ENCODE measurements at places on chromosomes 4 and X.
A peak's percentile ranks its signal among the peaks of the same experiment; 100 is the strongest.

- no peak for DNase-seq
Observed at GRCh38 chr4:177968817-177969442, 526.7 kb upstream of the AGA start.

GRCh38 chr4:145177511-145177905 lies 2.9 kb downstream of the OTUD4 start:
- DNase-seq, result no peak

GRCh38 chr4:2103843-2104547 lies 44.9 kb downstream of the NAT8L start:
- no peak for DNase-seq

GRCh38 chrX:48492293-48492910 lies 16.4 kb upstream of the PORCN start:
- no peak for DNase-seq

GRCh38 chrX:48894891-48895290 lies 2.7 kb downstream of the TIMM17B start:
- no peak for DNase-seq

DNA sequence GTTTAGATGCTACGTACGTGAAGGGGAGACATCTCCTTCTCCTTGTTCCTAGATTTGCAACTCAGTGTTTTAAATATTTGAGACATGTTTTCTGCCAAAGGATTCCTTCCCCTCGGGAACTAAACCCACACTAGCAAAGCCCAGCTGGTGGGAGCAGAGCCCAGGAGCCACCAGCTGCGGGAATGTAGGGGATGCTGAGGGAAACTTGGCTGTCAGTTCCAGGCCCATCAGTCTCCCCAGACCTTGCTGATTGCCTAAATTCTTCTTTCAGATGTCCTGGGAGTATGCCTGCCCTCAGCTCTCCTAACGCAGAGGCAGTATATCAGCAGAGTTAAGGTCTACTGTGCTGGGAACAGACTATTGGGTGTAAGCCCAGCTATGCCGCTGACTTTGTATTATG lies 630.0 kb upstream of the TENM3 start:
- no peak for DNase-seq

DNA sequence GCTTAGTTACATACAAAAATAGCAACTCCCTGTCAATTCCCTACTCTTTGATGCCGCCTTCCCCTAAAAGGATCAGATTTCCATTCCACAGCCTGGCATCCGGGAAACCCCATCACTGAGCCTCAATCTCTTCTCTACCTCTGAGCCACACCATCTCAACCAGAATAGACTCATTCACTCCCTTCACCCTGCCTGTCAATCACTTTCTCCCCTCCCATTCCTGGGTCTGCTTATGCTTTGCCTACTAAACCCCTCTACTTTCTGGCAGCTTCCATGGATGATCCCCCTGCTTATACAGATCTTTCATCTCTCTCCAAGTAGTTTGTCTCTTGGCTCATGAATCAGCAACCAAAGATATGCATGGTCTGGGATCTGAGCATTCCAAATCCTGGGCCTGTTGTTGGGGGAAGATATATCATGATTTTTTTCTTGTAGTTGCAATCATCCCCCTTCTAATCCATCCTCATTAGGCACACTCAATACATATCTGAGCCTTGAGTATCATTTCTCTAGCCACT lies 2.6 kb downstream of the AMER1 start:
- no peak for DNase-seq

GRCh38 chrX:56785442-56785841 lies 56.4 kb downstream of the NBDY start:
- no peak for DNase-seq

DNA sequence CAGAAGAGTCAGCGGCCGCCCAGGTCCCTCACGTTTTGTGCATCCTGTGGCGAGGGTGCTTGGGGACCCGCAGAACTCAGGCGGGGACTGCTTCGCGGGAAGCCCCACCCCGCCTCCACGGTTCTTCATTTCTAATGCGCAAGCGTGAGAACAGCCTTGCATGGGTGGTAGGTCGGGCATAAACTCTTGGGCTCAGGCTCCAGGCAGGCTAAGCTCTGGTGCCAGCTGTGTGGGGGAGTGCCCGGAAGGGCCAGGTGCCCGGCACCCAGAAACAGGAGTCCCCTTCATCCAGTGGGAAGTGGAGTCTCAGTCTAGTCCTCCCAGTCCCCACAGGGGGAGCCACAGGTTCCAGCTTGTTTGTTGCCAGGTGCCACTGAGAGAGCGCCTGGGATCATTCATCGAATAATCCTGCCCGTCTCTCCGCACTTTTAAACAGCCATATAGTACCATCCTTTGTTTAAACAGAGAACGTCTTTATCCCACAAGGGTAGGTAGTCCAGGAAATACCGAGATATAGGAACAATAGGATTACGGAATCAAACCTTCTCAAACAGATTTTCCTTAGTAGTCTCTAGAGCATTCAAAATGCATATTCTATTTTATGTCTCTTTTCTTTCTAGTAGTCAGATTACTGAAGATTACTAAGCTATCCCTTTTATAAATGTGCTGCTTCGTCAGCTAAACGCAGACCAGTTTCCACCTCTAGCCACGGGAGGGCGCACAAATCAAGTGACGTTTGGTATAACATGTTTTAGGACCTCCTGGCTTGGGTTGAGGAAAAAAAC lies 12.7 kb upstream of the RBBP7 start:
- peak; percentile 50 for DNase-seq

- peak; percentile 17 for DNase-seq
Observed at GRCh38 chrX:10111364-10112148, 45.2 kb upstream of the CLCN4 start.

DNA sequence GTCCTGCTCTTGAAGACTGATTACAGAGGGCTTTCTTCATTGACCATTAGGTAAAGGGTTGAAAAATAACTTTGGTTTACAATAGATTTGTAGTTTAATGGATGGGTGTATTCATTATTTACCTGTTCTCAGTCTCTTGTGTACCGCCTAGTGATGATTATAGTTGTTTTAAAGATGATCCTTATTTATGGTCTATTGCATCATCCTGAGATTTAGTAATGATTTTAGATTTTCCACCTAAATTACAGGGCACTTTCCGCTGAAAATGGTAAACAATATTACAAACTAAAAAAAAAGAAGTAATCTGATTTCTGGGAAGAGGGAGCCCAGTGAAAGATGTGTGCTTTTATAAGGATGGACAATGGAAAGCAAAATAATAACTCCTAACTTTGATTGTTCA lies 78.4 kb upstream of the TMEM33 start:
- DNase-seq, result no peak

- DNase-seq, result no peak
Observed at GRCh38 chrX:143634663-143635455, 1.0 kb downstream of the SLITRK4 start.

GRCh38 chrX:131703646-131704045 lies 159.8 kb downstream of the OR13H1 start:
- no peak for DNase-seq

GRCh38 chr4:110347805-110348204 lies 128.2 kb upstream of the ENPEP start:
- no peak for DNase-seq

- DNase-seq, result no peak
Observed at GRCh38 chrX:19096586-19096985, 25.7 kb downstream of the ADGRG2 start.

- DNase-seq, result no peak
Observed at GRCh38 chrX:13078739-13079444, 34.5 kb upstream of the FAM9C start.

DNA sequence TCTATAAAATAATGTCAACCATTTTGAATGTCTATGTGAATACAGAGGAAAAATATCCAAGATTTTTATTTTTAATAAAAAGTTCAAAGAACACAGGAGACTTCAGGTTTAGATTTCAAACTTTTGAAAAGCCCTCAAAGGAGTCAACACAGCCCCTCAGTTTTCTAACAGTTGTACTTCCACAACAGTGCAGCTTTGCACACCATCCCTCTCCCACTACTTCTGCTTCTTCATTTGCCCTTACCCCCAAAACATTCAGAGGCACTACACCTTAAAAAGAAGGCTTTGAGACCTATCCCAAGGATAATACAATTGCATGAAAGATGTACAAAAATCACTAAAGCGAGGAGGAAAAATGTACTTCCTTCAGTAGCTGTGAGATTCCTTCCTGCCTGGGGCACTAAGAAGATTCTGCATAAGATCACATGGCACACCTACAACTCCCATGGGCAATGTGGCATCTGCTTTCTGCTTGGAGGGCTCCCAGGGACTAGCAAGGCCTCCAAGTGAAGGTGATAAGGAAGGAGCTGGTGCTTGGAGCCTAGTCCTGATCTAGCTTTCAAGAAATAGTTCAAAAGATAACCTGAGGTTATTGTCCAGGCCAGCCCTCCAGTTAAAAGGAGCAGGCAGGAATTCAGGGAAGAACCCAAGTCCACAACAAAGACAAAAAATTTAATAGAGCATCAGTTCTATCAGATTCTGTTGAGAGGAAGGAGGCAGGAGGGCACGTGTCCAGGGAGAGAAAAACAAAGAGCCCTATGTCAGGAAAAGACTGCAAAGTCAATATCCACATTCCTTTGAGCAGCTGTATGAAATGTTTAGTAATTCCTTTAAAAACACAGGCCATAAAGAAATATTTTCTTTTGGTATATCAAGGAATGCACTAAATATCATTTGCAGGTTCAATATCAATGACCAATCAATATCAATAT lies 19.1 kb downstream of the ARAP2 start:
- no peak for DNase-seq

- no peak for DNase-seq
Observed at GRCh38 chr4:61923179-61923578, 723.1 kb downstream of the ADGRL3 start.

GRCh38 chr4:173801876-173802661 lies 272.0 kb upstream of the HAND2 start:
- no peak for DNase-seq

- DNase-seq, result no peak
Observed at GRCh38 chr4:6337331-6337935, 67.8 kb downstream of the WFS1 start.

GRCh38 chr4:1777822-1778641 lies 15.1 kb upstream of the FGFR3 start:
- no peak for DNase-seq

DNA sequence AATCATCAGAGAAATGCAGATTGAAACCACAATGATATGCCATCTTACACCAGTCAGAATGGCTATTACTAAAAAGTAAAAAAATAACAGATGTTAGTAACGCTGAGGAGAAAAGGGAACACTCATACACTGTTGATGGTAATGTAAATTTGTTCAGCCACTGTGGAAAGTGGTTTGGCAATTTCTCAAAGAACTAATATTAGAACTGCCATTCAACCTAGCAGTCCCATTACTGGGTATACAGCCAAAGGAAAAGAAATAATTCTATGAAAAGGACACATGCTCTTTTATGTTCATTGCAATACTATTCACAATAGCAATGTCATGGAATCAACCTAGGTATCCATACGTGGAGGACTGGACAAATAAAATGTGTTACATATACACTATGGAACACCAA lies 566.3 kb downstream of the STPG2 start:
- DNase-seq, result no peak

- no peak for DNase-seq
Observed at GRCh38 chrX:129472116-129472515, 51.2 kb downstream of the SMARCA1 start.

GRCh38 chr4:29304595-29304994 lies 1415.6 kb upstream of the PCDH7 start:
- no peak for DNase-seq

DNA sequence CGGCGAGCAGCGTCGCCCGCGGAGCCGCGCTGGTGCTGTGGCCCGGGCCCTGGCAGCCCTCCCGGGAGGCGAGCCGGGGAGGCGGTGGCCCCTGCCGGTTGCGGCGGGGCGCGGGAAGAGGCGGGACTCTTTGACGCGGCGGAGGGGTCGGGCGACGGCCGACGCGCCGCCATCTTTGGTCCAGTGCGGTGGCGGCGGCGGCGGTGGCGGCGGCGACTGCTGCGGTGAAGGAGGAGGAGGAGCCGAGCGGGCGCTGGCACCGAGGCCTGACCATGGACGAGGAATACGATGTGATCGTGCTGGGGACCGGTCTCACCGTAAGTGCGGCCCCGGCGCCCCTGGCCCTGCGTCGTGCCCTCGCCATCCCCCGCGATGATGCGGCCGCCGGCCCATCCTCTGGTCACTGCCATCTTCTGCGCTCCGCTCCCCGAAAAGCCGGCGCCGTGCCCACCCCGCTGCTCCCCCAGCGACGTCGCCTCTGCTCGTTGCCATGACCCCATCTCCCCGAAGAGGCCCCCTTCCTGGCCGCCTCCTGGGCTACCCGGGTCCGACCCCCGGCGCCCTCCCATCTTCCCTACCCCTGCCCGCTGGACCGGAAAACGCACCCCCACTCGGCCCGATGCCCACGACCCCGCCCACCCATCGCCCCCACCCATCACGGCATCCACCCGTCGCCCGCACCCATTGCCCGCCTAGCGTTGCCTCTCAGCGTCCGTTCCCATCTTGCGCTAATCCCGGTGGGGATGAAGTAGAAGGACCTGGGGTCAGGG lies at the start of gene GDI1:
Gene GDI1 (plus strand): TSS at position 172 of the 770 bp plus-strand sequence. CDS start 101 bp downstream, at position 273.
- DNase-seq, result no peak

- no peak for DNase-seq
Observed at GRCh38 chrX:12871257-12871656, 4.4 kb downstream of the TLR7 start.

DNA sequence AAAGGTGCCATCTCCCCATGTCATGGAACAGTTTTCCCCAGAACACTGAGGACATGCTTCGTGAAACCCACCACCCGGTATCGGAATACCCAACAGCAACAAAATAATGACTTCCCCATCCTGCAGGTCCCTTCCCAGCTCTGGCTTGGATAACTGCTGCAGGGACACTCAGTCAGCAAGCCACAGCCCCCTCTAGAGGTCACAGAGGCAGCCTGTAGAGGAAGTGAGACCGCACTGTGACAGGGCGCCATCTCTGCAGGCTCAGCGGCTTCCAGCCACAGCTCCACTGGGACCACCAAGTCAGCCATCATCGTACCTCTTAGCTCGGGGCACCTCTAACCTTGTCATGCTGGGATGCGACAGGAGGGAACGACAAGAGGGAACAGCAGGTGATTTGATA lies 315.9 kb downstream of the LDB2 start:
- no peak for DNase-seq

GRCh38 chr4:94762326-94762725 lies 4.6 kb downstream of the BMPR1B start:
- no peak for DNase-seq

DNA sequence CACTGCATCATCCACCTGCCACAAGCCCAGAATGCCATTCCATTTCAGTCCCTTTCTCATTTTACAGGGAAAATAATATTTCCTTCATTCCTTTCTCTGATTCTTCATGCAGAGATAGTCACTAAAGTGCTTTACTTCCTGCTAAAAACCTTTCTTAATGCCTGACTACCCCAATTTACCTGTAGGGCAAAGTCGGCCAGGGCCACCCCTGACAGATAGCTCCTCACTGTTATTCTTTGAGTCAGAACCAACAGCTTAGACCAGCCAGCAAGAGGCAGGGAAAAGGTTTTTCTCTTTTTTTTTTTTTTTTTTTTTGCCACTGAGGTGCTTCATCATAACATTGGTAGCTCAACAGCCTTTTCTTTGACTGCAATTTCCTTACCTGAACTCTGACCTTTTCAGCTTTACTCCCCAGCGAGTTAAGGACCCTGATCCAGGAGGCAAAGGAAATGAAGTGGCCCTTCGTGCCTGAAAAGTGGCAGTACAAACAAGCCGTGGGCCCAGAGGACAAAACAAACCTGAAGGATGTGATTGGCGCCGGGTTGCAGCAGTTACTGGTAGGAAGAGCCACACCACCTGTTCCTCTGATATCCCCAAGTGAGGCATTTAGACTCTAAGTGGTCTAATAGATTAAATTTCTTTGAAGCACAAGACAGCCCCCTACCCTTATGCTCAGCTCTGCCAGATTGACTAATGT lies 85.0 kb downstream of the ALPK1 start:
- DNase-seq, result no peak
